ENCODE measurements at places on chromosomes 3 and 15.

- DNase-seq = no peak
Measured at GRCh38 chr3:191961022-191961421, 500.1 kb downstream of the PYDC2 start.

GRCh38 chr15:77486542-77487468 is 66.1 kb downstream of the HMG20A start:
- DNase-seq = no peak

GRCh38 chr3:16056217-16056616 is 118.3 kb upstream of the GALNT15 start:
- DNase-seq = no peak

GRCh38 chr3:102905811-102906210 is 471.0 kb downstream of the ZPLD1 start:
- no peak for DNase-seq

- no peak for DNase-seq
Measured at GRCh38 chr15:84033793-84034553, 201.6 kb upstream of the GOLGA6L4 start.

DNA sequence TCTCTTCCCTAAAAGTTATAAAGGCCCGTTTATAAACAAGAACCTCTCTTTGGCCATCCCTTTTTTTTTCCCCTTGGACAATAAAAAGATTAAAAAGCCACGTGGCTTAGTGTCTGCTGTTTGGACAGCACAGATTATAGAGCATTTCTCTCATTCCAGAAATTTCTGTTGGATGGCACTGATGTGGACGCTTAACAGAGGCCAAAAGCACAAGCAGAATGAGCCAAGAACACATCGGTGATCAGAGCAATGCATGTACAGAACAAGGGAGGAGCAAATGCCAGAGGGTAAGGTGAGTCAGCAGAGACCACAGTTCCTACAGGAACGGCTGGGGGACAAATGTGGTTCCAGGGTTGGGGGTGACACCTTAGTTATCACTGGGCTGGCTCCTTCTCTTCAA is 30.3 kb upstream of the CTNNB1 start:
- no peak for DNase-seq

- DNase-seq = no peak
Measured at GRCh38 chr3:119418641-119419040, 44.8 kb downstream of the TMEM39A start.

DNA sequence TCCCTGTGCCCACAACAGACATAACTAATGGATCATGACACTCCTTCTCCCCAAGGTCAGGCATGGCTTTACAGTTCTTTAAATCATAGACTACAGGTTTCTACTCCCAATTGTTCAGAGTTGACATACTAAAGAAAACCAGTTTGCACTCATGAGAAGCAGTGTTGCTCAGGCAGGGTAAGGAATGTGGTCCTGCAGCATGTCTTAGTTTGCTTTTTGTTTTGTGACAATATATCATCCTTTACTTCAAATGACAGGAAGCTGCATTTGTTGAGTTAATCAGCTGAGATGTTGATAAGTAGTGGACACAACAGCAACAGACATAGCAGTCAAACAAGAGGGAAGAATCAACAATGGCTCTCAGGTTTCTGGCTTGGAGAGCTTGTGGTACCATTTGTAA is 267.5 kb downstream of the SLCO3A1 start:
- DNase-seq = no peak

DNA sequence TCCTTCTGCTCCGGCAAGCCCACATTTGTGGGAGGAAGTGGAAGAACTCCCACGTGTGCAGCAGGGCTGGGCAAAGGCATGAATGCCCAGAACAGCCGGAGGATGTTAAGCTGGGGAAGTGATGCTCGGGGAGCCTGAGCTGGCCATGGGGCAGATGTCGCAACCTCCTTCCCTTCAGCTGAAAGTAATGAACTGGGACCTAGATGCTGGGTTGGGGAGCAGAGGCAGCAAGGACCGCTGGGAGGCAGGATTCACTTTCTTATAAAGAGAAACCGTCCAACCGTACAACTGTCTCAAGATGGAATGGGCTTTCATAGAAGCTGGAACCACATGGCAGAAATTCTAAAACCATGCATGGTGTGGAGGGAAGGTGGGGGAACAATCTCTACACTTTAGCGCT is 290.9 kb downstream of the OCA2 start:
- no peak for DNase-seq

GRCh38 chr3:193008654-193009053 is 91.0 kb upstream of the MB21D2 start:
- DNase-seq = no peak

- DNase-seq = peak; percentile 6
Measured at GRCh38 chr3:50515565-50516439, 12.4 kb upstream of the CACNA2D2 start.

GRCh38 chr3:50623840-50624474 is 7.0 kb downstream of the MAPKAPK3 start:
- no peak for DNase-seq

- no peak for DNase-seq
Measured at GRCh38 chr3:71355862-71356261, 227.7 kb downstream of the FOXP1 start.

- DNase-seq = no peak
Measured at GRCh38 chr3:70249509-70250160, 62.8 kb downstream of the MDFIC2 start.

GRCh38 chr3:45988804-45989203 is 6.8 kb downstream of the FYCO1 start:
- no peak for DNase-seq

- DNase-seq = no peak
Measured at GRCh38 chr3:80677796-80678195, 910.0 kb upstream of the ROBO1 start.

DNA sequence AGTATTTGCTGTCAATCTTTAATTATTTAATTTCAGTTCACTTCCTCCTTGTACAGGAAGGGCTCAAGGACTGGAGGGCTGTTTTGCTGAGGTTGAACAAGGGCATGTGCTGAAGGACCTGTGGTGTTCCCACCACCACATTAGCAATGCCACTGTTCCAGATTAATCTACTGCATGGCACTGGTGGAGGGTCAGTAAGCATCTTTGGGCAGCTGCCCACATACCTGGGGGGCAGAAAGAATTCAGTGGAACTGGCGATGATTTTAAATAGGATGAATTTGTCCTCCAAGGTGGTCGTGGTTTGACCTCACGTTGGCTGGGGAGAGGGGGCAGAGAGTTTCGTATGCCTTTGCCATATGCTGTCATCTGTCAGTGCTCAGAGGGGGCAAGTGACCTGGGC is 244.8 kb downstream of the TLE3 start:
- no peak for DNase-seq

DNA sequence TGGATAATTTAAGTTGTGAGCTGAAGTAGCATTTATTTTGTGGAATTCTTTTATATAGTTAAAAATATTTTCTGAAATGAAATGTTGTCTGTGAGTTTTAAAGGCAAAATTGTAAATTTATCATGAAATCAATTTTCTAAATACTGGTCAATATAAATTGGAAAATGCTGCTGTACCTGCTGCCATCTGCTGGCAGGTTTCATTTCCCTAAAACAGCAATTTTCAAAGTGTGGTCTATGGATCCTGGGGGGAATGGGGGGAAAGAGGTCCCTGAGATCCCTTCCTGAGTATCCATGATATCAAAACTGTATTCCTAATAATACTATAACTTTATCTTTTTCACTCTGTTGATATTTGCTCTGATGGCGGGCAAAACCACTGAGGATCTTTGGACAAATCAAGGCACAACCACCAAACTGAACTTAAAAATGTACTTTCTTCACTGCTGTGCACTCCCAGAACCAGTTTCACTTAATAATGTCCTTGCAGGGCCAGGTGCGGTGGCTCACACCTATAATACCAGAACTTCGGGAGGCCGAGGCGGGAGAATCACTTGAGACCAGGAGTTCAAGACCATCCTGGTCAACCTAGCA is 17.2 kb upstream of the CCR4 start:
- no peak for DNase-seq

- peak; percentile 74 for DNase-seq
Measured at GRCh38 chr15:27538325-27538724, 560.8 kb downstream of the OCA2 start.

DNA sequence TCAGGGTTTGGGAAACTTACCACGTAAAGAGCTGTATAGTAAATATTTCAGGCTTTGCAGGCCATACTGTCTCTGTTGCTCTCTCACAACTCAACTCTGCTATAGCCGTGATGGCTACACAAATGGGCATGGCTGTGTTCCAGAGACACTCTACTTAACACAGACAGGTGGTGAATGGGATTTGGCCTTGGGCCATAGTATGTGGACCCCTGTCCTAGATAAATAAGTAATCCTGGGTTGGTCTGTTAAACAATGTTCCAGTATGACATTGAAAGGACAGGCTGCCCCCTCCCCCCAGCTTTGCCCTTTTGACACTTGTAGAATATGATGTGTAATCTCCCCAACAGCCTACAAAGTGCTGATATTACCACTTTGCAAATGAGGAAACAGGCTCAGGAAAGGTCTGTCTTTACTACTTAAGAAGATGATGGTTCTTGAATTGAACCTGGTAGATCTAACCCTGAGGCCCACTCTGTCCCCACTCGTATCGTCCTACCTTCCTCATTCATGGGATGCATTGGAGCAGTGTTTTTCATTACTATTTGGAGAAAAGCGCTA is 38.4 kb downstream of the SLCO3A1 start:
- DNase-seq = no peak

GRCh38 chr15:86317384-86317740 is 237.7 kb downstream of the AGBL1 start:
- no peak for DNase-seq

GRCh38 chr3:9875448-9875847 is 4.6 kb downstream of the CIDEC start:
- peak; percentile 52 for DNase-seq

DNA sequence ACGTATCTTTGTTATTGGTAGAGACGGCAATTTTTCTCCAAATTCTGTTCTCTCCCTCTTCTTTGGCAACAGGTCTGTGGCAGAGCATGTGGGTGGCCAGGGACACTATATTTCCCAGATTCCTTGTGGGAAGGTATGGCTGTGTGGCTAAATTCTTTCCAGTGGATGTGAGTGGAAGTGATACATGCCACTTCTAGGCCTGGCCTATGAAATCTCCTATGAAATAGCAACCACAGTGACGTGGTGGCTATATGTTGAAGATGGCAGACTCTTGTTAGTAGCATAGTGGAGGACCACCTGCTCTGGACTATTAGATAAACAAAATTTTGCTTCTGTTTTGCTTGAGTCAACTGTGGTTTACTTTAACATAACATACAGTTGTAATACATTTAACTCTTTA is 243.3 kb downstream of the IL20RB start:
- DNase-seq = no peak

- peak; percentile 34 for DNase-seq
Measured at GRCh38 chr3:127637546-127637945, 8.6 kb downstream of the PODXL2 start.

DNA sequence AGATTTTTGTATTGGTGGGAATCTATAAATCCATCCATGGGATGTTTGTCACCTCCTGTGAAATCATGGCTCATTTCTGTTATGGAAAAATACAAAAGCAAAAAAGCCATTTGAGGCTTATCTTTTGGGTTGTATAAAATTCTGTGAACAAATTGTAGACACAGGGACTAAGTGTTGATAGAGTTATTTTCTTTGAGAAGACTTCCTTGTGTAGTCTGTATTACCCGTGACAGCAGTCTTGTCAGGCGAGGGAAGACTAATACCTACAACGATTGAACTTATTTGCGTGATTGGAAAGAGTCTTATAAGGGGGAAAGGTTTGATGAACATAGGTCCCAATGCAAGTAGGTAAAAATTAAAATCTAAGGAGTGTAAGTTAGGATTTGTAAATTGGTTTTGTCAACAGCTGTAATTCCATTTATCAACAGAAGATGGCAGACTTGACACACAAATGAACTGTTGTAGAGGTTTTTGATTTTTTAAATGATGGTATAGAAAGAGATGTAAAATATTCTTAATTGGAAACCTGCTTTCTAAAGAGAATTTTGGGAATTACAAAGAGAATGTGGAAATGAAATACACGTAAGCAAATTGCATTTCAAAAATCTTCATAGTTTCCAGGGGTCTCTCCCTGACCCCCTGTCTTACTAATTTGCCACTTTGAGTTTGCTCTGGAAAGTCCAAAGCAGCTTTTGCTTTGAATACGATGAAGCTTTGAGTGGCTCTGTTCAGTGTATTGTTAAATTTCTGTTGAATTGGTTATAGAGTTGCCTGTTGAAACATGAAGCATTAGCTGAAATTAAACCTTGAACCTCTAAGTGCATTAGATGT is 33.2 kb downstream of the SLC25A26 start:
- DNase-seq = no peak

- no peak for DNase-seq
Measured at GRCh38 chr3:13277860-13278531, 142.1 kb downstream of the NUP210 start.

DNA sequence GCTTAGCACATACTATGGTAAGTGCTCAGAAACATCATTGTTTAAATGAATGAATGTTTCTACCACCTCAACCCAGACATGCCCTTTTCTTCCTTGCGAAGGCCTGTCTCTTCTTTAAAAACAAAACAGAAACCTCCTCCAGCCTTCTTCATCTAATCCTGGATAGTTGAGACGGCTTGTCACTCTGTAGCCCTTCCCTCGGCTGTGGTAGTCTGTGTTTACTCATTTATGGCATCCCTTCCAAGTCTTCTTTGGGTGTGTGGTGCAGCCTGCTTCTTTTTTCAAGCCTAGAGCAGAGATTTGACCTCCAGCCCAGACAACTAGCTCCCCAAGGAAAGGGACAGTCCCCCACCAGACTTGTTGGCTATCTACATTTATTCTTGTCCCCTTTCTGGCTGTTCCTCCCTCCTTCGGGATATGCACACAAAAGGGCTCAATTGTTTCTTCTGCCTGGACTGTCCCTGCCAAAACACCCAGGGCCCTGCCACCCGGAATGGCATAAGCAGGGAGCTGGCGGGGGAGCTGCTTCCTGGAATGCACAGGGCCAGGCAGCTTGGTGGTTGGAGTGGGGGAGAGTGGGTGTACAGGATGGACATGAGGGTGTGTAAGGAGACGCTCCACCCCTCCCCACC is 67.8 kb downstream of the ITGA11 start:
- no peak for DNase-seq

GRCh38 chr15:26910715-26911114 is 43.9 kb downstream of the GABRA5 start:
- DNase-seq = no peak

DNA sequence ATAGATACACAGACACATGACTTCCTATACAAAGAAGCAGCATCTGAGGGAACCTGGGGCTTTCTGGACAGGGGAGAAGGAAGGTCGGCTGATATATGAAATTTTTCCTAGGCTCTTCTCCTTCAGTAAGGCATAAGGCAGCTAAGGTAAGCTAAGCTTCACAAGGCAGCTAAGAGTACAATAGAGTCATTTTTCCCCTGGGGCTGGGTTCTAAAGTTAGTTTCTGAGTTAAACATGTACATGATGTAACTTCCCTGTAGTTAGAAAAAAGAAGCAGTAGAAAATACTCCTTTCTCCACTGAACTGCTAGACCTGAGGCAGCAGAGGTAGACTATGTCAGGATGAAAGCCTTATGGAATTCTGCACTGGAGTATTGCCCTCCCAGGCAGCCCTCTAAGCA is 109.6 kb downstream of the PLD1 start:
- DNase-seq = no peak

DNA sequence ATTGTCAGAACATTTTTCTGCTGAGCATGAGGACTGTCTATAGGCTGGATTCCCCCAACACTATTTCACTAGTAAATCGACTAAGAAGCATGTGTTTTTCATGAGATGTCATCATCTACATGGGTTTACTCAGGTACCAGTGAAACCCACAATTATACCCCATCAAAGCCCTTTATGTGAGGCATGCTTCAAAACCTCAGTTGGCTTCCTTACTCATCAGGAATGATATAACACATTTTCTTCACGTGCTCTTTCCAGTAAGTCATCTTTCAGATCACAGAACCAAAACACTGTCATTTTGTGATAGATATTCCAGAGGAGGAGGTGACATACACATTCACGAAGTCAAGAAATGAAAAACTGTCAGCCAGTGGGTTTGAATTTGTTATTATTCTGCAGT is 116.5 kb downstream of the ANO10 start:
- DNase-seq = no peak
